A172 (cell line): ENCODE measurements at places on chromosomes 6 and 20. TPM values are rescaled to one million over a fixed set of nuclear protein-coding genes. Genes with fewer than 3 reads are reported as not detected.

The DEFB126 gene
- total RNA-seq, result not detected in 2 replicates

The SSR1 gene
- 110 TPM in 2 replicates for total RNA-seq

The CCN5 gene
- total RNA-seq, result not detected in 2 replicates

The DNMT3B gene
- total RNA-seq, result 4.5 and 6.2 TPM in 2 replicates

The ZBTB12 gene
- 1.3 and 4.1 TPM in 2 replicates for total RNA-seq

The MUC21 gene
- total RNA-seq, result not detected in 2 replicates

The CGA gene
- total RNA-seq, result not detected in 2 replicates

The ABCF1 gene
- total RNA-seq, result 45.6 and 45.7 TPM in 2 replicates

The SCUBE3 gene
- 0.69 and 0.88 TPM in 2 replicates for total RNA-seq

The BIRC7 gene
- 0.19 TPM in 1 of 2 replicates, not detected in the other for total RNA-seq

The KDM1B gene
- 9.3 and 11.2 TPM in 2 replicates for total RNA-seq

The PSORS1C2 gene
- total RNA-seq, result not detected in 2 replicates

The MYH7B gene
- not detected in 2 replicates for total RNA-seq

The PRR18 gene
- 0.14 and 0.24 TPM in 2 replicates for total RNA-seq

The GGTLC1 gene
- total RNA-seq, result not detected in 2 replicates

The MAP7 gene
- 1.0 and 1.1 TPM in 2 replicates for total RNA-seq

The SLC23A2 gene
- total RNA-seq, result 22.9 and 25.6 TPM in 2 replicates

The CLDN20 gene
- total RNA-seq, result not detected in 2 replicates

The KCNK16 gene
- total RNA-seq, result not detected in 2 replicates

The DCDC2 gene
- total RNA-seq, result 0.55 and 0.62 TPM in 2 replicates

The MLIP gene
- 0.81 and 1.1 TPM in 2 replicates for total RNA-seq

The METTL24 gene
- total RNA-seq, result not detected in 2 replicates

The C20orf141 gene
- not detected in 2 replicates for total RNA-seq

The ADGRG6 gene
- total RNA-seq, result 25.0 and 31.0 TPM in 2 replicates

The PIGU gene
- 23.7 and 28.7 TPM in 2 replicates for total RNA-seq

The KIF25 gene
- total RNA-seq, result not detected in 2 replicates

The FERMT1 gene
- 6.5 and 7.0 TPM in 2 replicates for total RNA-seq

The TMEM170B gene
- total RNA-seq, result 3.2 and 4.0 TPM in 2 replicates

The PRDM13 gene
- total RNA-seq, result not detected in 2 replicates

The GABRR2 gene
- not detected in 2 replicates for total RNA-seq

The CST7 gene
- total RNA-seq, result not detected in 2 replicates

The TCF15 gene
- not detected in 2 replicates for total RNA-seq

The MCM3 gene
- 163 and 198 TPM in 2 replicates for total RNA-seq

The SIM1 gene
- not detected in 2 replicates for total RNA-seq

The ABCC10 gene
- total RNA-seq, result 11.1 and 13.9 TPM in 2 replicates

The TGM6 gene
- total RNA-seq, result not detected in 2 replicates

The TP53TG5 gene
- not detected in 2 replicates for total RNA-seq

The CGAS gene
- total RNA-seq, result not detected in 2 replicates

The STX11 gene
- total RNA-seq, result 0.86 and 0.88 TPM in 2 replicates

The TRIM31 gene
- not detected in 2 replicates for total RNA-seq

The MYL9 gene
- 9.4 and 9.8 TPM in 2 replicates for total RNA-seq
